ELF-1 (cell line): ENCODE measurements at places on chromosomes 12 and 14.

GRCh38 chr14:65035049-65035448 lies 48.4 kb downstream of the FNTB start:
- DNase-seq, result peak; percentile 35

- peak; percentile 98 for DNase-seq
Observed at GRCh38 chr12:38053655-38054464, 262.7 kb upstream of the ALG10B start.

DNA sequence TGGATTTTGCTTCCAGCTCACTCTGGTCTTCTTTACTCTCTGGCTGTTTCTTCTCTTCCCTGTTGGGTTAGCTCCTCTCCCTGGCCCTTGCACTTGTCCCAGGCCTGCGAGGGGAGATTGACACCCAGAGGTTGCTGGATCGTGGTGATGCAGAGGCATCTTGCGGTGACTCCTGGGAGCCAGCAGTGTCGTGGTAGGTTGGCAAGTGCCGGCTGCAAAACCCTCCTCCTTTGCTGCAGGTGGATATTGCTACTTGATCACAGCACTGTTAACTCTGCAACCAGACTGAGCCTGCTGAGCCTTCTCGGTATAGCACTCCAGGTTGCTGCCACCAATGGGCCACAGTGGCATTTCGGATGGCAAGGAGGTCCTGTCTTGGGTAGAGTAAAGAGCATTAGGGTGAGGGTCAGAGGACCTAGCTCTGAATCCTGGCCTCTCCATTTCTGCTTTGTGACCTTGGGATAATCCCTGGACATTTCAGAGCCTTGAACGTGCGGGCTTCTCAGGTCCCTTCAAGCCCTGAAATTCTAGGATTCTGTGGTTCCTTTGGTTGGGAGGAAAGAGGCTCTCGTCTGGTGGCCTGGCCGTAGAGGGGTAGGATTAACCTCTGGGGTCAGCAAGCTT lies 87.4 kb downstream of the TSPAN9 start:
- no peak for DNase-seq

- DNase-seq, result peak; percentile 27
Observed at GRCh38 chr12:105740369-105740768, 398.4 kb downstream of the NUAK1 start.

GRCh38 chr14:70905301-70905700 lies 2.0 kb upstream of the PCNX1 start:
- no peak for DNase-seq

- no peak for DNase-seq
Observed at GRCh38 chr12:52155048-52155868, 36.6 kb downstream of the KRT80 start.

DNA sequence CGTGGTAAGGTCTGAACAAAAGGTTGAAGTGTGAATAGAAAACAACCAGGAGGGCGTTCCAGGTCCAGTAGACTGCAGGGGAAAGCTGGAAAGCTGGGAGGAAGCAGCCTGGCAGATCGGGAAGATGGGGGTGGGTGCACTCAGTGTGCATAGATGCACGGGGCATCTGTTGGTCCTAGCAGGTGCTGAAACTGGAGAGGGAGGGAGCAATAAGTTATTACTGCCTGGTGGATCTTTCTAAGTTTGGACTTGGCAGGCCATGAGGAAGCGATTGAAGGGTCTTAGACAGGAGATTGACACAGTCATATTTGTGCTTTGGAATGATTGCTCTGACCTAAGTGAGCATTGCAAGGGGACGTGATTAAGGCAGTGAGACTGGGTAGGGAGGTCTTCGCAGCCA lies 194.4 kb downstream of the EFCAB11 start:
- DNase-seq, result no peak
